ENCODE measurements at places on chromosomes 6 and 20.
A peak's percentile ranks its signal among the peaks of the same experiment; 100 is the strongest.

DNA sequence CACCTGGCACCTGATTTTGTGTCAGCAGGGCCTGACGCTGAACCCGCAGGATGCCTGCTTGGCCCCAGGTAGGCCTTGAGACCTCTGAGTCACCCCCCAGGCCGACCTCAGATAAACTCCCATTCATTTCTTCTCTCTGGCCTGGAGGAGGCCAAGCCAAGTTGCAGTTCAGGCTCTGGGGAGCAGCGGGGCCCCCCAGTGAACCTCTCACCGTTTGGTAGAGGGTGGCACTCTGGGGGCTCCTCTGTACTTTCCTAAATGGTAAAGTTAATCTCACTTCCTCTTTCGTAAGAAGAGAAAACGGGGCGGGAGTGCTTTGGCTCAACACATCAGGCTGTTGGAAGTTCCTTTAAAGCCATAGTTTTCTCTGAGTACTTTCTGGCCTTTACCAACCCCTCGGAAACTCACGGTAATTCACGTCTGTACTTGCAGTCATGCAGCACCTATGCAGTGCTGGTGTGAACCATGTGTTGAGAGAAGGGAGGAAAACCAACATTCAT lies 2.8 kb downstream of the SIRPA start:
- DNase-seq = peak; percentile 67

DNA sequence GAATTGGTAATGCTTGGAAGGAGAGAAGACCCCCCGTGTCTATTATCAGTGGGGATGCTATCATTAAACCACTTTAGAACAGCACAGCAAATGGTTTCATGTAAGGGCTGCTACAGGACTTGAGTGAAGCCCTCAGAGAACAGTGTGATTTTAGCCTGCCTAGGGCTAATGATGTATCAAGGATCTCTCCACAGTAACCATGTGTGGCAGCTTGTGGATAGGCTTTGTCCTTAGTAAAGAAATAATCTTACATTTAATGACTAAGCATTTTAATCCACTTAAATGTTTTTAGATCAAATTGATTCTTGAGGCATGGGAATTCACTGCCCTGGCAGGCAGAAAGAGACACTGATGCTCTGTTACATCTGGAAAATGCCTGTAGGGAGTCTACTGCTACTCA lies 495.1 kb downstream of the NKAIN2 start:
- DNase-seq = no peak

DNA sequence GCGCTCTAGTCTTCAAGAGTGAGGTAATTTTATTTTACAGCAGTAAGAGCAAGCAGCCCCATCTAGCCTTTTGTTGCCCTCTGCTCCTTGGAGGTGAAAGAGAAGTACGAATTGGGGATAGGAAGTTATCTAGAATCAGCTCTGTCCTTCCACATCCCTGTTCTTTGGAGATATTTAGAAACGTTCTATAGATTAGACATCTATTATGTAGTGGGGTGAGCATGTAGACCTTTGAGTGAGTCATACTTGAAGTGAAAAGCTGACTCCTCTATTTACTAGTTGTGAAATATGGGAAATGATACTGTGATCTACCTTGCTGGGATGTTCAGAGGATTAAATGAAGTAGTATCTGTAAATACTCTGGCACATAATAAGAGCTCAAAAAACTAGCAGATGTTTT lies 36.0 kb upstream of the SLC35D3 start:
- peak; percentile 40 for DNase-seq

- DNase-seq = no peak
Observed at GRCh38 chr20:10005885-10006284, 28.9 kb upstream of the ANKEF1 start.

All from cardiac fibroblast (primary cell).